ENCODE measurements at places on chromosomes 11 and 22.
A peak's percentile ranks its signal among the peaks of the same experiment; 100 is the strongest.

GRCh38 chr11:57552479-57552878 lies 15.0 kb downstream of the UBE2L6 start:
- no peak for DNase-seq

DNA sequence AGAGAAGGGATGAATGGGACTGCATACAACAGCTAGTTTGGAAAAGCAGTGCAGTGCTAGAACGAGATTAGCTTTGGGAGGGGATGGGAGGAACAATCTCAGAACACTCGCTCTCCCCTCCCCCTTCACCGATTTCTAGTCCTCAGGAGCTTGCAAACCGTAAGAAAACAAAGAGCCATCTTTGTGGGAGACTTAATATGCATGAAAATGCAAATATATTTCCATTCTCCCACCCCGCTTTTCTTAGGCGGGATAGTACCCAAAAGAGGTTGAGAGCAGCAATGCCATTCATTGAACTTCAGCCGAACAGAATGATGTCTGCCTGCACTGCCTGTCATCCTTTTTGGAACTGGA lies 1.1 kb downstream of the SPINDOC start:
- DNase-seq, result no peak

DNA sequence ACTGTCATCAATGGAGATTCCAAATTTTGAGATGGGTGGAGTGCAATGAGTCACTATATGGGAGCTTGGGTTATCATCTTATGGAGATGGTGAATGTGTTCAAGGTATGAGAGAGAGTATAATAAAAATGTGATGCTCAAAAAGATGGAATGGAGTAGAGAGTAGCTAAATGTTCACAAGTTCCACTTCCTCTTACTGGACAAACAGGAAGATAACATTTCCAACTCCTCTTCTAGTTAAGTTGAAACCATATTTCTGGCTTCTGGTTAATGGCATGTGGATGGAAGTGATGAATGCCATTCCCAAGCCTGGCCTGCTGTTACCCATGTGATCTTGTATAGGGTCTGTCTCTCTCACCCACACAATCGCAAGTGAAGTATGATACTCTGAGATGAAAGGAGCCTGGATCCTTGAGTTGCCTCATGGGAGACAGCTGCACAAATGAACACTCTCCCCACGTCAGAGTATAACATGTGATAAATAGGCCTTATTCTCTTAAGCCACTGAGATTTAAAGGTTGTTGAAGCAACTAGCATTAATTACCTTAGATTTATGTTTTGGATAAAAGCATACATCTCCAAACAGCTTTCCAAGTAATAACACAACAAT lies 111.0 kb downstream of the RAB38 start:
- no peak for DNase-seq

DNA sequence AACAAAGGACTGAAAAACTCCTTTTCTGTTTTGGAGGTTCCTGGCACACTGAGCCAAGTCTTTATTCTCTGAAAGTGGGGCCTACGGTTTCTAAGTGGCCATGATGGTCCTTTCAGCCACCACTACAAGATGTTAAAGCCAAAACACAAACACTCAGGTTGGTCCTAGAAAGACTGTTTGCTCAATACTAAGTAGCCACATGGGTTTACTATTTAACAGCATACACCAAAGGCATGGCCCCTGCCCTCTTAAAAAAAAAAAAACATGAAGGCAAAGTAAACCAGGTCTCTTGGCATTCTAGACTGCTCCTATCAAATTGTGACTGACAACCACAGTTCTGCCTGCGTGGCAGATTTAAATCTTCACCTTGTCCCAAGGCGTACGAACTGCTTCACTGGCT lies 123.6 kb upstream of the BID start:
- DNase-seq, result no peak

GRCh38 chr11:79864882-79865281 lies 424.1 kb upstream of the TENM4 start:
- no peak for DNase-seq

DNA sequence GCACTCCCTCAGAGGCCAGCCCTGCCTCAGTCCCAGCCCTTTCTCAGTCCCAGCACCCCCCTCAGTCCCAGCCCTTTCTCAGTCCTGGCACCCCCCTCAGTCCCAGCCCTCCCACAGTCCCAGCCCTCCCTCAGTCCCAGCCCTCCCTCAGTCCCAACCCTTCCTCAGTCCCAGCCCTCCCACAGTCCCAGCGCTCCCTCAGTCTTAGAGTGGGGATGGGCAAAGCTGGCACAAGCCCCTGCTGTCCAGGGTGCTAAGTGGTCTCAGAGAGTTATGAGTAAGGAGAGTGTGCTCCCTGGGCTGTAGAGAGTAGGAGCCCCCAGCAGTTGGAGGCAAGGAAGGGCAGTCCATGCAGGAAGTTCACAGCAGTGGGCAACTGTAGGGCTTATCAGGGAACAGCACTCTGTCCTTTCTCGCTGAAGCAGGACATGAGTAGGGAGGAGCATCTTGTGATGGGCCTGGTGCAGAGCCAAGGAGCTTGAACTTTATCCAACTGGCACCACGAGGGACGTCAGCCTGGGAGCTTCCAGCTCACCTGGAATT lies 51.4 kb upstream of the CRYBB3 start:
- no peak for DNase-seq

DNA sequence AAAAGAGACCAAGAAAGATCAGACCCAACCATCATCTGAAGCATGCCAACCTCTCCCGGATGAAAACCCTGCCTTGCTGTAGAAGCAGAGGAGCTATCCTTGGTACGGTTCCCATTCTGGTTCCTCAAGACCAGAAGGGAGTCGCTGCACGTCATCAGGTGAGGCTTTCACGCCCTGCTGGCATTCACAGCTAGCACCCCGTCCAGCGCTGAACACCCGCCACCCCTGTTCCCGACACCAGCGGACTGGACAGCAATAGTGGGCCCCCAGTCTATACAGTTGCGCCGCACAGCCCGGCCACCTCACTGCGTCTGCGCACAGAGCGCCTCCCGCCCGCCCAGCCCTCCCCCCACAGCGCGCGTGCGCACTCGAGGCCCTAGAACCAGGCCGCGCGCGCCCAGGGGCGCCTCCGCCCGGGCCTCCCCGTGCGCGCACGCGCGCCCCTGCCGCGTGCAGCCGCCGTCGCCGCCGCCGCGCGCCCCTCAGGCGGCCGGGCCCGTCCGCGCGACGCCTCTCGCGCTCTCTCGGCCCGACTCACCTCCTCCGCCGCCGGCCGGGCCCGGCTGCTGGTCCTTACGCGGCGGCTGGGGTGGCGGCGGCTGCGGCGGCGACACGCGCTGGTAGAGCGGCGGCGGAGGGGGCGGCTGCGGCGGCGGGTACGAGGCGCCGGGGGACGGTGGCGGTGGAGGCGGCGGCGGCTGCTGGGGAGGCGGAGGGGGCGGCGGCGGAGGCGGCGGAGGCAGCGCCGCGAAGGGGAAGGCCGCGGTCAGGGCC lies 706 bp downstream of the SF1 start:
- DNase-seq, result peak; percentile 63

- DNase-seq, result no peak
These were observed 8.2 kb downstream of the TRPM5 start for GRCh38 chr11:2436013-2436520.

DNA sequence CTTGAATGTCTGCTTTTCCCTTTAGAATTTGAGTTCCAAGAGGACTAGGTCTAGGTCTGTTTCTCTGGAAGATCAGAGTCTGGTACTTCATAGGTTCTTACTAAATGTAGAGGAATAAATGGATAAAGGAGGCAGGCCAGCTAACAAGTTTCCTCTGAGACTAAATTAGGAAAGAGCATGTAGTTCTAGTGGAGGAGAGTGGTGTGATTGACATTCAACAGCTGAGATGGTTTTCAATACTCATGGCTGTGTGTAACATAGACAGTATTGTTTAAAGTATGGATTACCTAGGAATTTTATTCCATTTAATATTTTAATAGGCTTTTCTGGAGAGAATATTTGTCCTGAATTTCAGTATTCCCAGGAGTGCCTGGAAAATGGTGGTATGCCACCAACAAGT lies 364.7 kb downstream of the METTL15 start:
- no peak for DNase-seq

GRCh38 chr11:13009921-13010748 lies 1.0 kb downstream of the RASSF10 start:
- no peak for DNase-seq

GRCh38 chr22:38397189-38398085 lies 57.6 kb downstream of the KCNJ4 start:
- no peak for DNase-seq

GRCh38 chr22:49785046-49785521 lies 42.6 kb downstream of the BRD1 start:
- DNase-seq, result no peak

- DNase-seq, result no peak
These were observed 13.0 kb downstream of the SMTN start for GRCh38 chr22:31094021-31094551.

GRCh38 chr22:19823191-19823901 lies 31.3 kb downstream of the GNB1L start:
- DNase-seq, result no peak

GRCh38 chr22:33920927-33921524 lies 750 bp upstream of the LARGE1 start:
- peak; percentile 70 for DNase-seq

DNA sequence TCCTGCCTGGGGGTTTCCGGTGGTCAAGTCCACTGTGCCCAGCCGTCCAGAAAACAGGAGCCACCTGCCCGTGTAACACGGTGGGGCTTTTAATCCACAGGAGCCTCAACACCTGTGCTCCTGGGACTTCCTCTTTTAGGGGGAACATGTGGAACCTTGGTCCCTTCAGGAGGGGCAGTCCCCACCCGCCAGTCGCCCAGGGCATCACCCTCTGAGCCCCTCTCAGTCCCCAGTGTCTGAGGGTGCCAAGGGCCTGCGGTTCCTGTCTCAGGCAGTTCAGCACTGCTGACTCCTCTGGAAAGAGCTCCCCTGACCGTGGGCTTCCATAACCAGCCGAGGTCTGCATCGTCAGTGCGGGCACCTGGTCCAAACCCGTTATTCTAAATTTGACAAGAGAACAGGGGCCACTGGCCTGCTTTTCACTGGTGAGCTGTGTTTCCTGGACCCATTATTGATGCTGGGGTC lies 15.8 kb downstream of the KRTAP5-5 start:
- no peak for DNase-seq

- DNase-seq, result no peak
These were observed 994 bp downstream of the TAGLN start for GRCh38 chr11:117199916-117200812.

DNA sequence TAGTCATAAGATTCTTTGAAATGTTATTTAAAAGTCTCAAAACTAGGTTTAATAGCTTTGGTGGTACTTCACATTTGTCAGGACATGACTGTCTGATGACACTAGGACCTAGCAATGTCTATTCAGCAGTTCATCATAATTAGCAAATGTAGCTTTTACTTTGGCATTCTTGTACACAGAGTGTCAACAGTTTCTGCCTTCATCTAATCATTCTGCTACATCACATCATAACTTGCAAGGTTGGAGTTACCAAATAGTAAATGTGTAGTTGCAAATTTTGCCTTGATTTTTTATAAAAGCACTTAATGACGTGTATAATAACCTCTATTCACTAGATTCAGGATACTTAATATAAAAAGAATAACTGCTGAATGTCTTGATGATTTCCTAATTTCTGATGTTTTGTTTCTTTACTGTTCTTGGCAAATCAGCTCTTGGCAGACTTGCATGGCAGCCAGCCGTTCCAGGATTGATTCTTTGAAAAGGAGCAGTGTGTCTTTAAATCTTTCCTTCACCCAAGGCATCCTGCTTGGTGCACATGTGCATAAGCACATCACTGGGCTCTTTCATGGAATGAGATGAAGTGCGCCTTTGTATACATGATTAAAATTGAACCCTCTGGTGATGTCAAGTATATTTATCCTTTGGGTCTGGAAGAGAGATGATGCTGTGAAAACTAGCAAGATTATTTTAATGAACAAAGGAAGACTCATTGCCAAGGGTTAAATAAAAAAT lies 12.2 kb downstream of the FBXO7 start:
- no peak for DNase-seq

Data from stimulated activated CD8-positive, alpha-beta memory T cell treated with anti-CD3 and anti-CD28 coated beads, Interleukin-7, amount 100 ng/mL, for 1 hour (primary cell).